ENCODE measurements at places on chromosomes 2 and 18.

GRCh38 chr2:195662138-195662537, 5.1 kb downstream of the SLC39A10 start:
- no peak for DNase-seq

GRCh38 chr2:46058140-46058539, 239.1 kb upstream of the EPAS1 start:
- no peak for DNase-seq

GRCh38 chr2:48341551-48342133, 188.3 kb upstream of the STON1 start:
- no peak for DNase-seq

GRCh38 chr2:138818556-138818955, 38.4 kb upstream of the NXPH2 start:
- peak; percentile 32 for DNase-seq

GRCh38 chr2:239729151-239729550, 296.0 kb downstream of the NDUFA10 start:
- DNase-seq, result no peak

DNA sequence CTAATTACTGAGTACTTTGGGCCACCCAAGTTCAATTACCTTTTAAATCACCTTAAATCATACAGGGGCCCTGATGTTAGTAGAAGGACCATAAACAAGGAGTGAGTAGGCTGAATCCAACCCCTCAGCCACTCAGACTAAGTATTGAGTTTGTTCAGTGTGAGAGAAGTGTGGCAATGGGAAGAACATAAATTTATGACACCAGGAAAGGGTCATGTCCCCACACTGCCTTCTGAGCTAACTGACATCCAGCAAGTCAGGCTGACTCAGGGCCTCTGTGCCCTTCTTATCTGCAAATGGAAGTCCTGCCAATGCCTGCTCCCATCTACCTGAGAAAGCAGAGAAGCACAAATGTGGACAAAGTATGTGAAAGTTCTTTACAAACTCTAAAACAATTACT, 12.9 kb downstream of the PLEKHM3 start:
- DNase-seq, result no peak

DNA sequence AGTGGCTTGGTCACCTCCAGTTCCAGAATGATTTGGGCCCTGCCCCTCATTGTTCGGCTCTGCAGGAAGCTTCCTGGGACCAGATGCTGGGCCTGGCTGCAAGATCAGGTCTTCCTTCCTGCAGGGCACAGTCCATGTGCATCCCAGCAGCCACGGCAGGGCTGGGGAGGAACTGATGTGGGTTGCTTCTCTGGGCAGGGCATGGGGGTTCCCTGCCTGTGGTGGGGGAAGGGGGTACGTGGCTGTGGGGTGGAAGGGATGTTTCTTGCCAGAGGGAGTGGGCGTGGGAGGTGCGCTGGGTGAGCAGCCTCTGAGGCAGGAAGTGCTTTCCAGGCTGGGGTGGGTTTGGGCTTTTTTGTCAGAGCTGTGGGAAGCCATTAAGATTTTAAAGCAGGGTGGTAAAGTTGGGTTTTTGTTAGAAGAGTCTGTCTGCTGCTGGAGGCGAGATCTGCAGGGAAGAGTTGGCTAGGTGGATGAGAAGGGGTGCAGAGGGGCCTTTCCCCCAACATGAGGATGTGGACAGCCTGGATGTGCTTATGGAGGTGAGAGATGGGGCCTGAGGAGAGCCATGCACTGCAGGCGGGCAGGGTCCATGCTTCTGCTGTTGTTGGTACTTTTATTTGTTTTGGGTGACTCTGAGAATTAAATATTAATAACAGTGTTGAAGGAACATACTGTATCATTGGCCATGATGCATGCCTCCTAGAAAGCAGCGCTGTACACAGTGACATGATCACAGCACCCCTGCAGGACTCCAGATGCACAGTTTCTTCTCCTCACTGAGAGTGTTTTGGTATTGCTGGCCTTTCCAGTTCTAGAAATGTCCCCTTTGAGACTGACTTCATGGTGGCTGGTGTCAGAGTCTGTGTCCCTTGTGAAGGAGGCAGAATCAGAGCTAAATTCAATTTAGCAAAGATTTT, 45.3 kb downstream of the DGKD start:
- DNase-seq, result no peak

DNA sequence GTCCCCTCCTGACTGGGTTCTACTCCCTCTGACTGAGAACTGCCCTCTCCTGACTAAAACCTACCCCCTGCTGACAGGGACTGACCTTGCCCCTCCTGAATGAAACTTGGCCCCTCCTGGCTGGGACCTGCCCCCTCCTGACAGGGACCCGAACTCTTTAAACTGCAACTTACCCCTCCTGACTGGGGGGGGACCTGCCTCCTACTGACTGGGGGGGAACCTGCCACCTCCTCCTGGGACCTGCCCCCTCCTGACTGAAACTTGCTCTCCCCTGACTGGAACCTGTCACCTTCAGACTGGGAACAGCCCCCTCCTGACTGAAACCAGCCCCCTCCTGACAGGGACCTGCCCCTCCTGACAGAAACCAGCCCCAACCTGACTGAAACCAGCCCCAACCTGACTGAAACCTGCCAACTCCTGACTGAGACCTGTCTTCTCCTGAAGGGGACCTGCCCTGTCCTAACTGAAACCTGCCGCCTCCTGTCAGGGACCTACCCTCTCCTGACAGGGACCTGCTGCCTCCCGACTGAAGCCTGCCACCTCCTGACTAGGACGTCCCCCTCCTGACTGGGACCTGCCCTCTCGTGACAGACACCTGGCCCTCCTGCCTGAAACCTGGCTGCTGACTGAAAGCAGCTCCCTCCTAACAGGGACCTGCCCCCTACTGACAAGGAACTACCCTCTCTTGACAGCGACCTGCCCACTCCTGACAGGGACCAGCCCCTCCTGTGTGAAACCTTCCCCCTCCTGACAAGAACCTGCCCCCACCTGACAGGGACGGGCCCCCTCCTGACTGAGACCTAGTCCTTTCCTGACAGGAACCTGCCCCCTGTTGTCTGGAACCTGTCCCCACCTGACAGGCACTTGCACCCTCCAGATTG, 87.1 kb downstream of the PXDN start:
- no peak for DNase-seq

GRCh38 chr18:7395566-7395965, 164.7 kb downstream of the LRRC30 start:
- DNase-seq, result no peak

DNA sequence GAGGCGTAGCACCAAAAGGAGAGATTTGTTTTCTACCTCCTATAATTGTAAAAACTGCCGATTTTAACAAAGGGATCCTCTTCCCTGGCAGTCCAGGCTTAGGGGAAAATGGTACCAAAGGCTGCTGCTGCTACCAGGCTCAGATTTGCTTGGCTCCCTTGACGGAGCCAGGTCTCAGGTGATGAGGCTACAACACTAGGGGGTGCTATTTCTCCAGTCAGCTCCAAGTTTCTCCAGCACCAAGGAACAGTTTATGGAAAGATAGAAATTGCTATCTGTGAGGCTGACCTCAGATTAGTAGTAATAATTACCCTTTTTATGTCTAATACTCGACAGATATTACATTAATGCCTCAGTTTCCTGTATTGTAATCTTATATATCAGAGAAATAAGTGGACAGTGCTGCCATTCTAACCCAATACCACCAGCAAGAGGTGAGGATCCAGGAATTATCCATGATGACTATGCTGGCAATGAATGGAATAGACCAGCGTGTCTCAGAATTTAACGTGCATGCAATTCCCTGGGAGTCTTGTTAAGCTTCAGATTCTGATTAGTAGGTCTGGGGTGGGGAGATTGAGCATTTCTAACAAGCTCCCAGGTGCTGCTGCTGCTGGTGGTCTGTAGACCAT, 111.3 kb downstream of the ESCO1 start:
- peak; percentile 60 for DNase-seq

DNA sequence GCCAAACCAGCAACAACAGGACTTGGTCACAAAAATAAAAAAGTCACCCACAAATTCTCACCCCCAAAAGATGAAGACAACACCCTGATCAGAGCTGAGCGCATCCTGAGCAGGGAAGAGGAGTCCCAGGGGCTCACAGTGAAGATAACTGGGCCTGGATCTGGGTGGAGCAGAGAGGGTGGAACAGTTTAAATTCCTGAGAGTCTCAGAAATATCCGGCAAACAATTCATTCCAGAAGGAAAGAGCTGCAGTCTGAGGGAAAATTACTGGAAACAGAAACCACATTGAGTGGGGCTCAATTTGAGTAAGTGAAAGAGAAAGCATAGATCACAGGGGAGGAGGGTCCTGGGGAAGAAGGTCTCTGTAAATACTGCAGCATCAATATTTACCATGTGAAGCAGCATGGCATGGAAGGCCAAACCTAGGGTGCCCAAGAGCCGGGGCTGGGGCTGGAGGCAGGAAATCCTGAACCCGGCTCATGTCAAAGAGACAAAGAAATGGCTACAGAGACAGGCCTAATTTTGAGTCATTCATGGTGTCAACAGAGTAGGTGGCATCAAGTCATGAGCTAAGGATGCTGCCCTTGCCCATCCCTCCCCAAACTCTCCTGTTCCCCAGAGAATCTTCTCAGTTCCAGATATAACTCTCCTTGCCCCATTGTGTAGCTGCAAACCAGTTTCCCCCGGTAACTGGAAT, 61.4 kb upstream of the ZBTB7C start:
- DNase-seq, result no peak

- DNase-seq, result peak; percentile 62
These were observed 431 bp downstream of the FAM98A start for GRCh38 chr2:33598561-33599174.

GRCh38 chr2:201842131-201842860, 36.0 kb downstream of the CDK15 start:
- no peak for DNase-seq

GRCh38 chr2:29562896-29563295, 358.5 kb downstream of the ALK start:
- DNase-seq, result no peak

GRCh38 chr2:45607701-45608100, 3.4 kb downstream of the SRBD1 start:
- DNase-seq, result no peak

DNA sequence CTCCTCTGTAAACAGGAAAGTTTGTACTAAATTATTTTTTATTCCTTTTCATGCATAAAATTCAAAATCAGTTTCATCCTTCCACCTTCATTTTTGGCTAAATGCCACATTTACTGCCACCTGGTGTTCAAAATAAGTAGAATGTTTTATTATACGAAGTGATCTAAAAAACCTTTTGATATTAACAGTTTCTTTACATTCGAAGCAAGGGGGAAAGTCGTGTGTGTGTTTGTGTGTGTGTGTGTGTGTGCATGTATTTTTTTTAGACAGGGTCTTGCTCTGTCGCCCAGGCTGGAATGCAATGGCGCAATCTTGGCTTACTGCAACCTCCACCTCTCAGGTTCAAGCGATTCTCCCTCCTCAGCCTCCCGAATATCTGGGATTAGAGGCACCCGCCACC, 9.0 kb upstream of the SCN9A start:
- DNase-seq, result no peak

- no peak for DNase-seq
These were observed 32.9 kb upstream of the NDUFV2 start for GRCh38 chr18:9069601-9070000.

- DNase-seq, result no peak
These were observed 2.4 kb downstream of the B3GNT7 start for GRCh38 chr2:231397928-231398294.

DNA sequence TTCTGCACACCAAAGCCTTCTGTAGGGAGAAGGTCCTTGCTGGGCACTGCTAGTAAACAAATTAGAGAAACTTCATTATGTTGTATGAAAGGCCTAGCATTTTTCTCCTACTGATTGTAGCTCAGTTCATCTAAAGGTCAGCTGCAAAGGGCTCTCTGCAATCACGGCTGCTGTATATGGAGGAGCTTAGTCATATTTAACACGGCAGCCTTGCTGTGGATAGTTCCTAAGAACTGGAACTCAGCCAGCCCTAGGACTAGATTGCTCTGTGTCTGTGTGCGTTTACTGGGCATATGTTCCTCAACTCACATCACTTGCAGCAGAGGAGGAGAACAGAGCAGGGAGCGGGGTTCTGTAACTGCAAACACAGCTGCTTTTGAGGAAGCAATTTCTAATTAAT, 1103.9 kb upstream of the KLHL29 start:
- peak; percentile 51 for DNase-seq

DNA sequence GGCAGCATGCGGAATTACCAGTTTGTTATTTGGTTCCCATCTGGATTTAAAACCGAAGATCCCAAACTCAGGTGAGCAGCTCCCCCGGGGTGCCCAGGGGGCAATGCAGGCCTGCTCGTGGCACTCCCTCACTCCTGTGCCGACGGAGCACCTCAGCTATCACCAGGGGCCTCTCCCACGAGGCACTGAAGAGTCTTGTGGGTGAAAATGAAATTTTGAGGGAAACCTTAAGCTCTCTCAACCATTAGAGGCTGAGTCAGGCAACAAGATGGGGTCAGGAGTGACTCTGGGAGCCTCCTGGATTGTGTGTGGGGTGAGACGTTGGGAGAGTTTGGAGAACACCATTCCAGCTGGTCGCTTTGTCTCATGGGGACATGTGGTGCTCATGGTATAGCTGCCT, 189.0 kb downstream of the PRKCE start:
- no peak for DNase-seq

DNA sequence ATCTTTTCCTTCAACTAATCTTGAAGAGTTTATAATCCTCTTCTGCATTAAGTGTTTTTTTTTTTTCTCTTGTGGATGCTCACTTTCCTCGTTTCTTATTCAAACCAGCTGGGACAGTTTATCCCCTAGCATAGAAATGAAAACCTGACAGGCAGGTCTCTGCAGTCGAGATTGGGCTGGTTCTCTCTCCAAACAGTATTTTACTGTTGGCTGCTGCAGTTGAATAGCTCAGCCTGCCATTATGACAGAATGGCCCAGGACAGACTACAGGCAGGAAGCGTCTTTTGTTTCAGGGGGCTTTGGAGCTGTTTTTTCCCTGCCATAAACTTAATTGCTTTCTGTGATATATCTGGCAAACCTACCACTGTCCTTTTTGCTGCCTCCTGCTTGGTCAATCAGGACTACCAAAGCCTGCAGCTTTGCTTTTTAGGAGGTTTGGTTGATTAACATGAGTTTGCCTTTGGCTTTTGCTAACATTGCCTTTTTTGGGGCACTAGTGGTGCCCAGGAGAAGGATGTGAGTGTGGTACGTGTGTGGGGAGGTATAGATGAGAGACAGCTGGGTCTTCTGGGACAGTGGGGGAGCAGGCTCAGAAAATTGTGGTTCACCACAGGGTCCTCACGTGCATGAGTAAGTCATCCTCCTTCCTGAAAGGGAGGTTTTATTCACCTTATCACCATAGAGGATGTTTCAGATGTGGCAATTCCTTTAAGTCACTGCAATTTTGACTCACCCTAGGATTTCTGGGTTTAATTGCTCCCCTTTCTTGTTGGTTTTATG, 128.7 kb downstream of the LYPD6B start:
- DNase-seq, result no peak

DNA sequence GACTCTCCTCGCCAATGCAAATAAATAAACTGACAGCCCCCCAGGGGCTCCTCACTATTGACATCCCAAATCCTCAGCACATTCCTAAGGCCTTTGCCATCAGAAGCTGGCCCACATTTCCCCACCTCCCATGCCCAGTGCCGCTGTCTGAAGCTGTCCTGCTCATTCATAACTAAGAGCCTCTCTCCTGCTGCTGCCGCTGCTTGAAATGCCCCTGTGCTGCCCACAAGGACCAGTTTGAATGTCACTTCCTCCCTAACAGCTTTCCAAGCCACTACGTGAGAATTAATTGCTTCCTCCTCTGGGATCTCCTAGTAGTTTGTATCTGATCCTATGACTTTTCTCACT, 151.6 kb upstream of the CAPN13 start:
- no peak for DNase-seq

Measured in NCI-H524 (cell line).